ENCODE measurements at places on chromosomes 3 and 15.
A peak's percentile ranks its signal among the peaks of the same experiment; 100 is the strongest.

DNA sequence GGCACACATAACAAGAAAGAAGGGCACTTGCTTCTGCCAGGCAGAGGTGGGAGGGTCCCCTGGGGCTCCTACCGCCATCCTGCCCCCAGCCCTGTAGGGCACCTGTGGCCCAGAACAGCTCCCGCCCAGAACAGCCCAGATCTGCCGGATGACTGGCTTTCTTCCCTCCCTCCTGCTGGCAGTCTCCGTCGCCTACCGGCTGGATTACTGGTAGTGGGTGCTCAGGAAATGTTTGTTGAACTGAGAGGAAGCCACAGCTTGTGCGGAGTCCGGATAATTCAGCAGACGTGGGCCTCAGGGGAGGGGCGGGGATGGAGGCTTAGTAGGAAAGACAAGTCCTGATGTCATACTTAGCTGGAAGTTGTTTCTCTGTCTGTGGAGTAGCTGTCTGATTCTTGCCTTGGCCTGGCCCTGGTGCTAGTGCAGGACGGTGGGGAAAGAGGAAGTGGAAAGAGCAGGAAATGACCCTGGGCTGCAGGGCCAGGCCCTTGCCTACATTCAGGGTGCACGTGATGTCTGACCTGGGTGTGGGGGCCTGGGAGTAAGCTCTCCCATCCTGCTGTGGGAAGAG is 6.7 kb downstream of the CCDC9B start:
- peak; percentile 54 for DNase-seq

DNA sequence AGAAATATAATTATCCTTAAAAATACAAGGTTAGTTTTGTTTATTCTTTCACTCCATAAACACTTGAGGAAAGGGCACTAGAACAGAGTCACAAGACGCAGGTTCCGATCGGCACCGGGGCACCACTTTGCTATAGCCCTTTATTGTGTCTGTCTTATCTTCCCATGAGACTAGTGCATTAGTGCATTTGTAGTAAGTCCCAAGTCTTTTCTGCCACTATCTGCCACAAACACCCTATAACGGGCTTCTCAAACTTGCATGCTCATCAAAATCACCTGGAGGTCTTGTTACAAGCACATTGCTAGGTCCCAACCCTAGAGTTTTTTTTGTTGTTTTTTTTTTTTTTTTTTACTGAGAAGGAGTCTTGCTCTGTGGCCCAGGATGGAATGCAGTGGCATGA is 213.1 kb downstream of the FOXP1 start:
- DNase-seq: no peak

DNA sequence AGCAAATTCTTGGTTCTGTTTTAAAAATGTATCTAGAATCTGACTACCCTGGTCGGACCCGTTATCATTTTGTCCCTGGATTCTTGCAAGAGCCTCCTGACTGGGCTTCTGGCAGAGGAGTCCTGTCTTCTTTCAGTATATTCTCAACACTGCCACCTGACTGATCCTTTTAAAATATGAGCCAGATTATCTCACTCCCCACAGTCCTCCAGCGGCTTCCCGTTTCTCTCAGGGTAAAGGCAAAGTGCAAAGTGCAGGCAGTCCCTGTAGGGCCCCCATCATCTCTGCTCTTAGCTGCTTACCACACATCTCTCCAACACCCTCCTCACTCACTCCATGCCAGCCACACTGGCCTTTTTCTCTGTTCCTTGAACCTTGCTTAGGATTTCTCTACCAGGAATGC is 28.4 kb downstream of the CRTC3 start:
- peak; percentile 42 for DNase-seq

DNA sequence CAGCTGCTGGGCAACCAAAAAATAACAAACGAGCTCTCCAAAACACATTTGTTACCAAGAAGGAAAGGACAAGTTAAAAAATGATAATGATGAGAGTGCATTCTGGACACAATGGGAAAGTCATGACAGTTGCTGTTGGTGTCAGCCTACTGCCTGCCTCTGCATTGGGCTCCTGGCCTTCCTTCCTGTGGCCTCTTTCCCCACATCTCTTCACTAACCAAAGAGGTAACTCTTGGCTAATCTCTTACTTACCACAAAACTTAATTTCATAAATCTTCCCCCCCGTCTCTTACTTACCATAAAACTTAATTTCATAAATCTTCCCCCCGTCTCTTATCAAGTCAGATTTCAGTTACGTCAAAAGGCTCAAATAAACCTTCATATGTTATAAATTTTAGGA is 58.6 kb downstream of the AGTR1 start:
- DNase-seq: no peak

DNA sequence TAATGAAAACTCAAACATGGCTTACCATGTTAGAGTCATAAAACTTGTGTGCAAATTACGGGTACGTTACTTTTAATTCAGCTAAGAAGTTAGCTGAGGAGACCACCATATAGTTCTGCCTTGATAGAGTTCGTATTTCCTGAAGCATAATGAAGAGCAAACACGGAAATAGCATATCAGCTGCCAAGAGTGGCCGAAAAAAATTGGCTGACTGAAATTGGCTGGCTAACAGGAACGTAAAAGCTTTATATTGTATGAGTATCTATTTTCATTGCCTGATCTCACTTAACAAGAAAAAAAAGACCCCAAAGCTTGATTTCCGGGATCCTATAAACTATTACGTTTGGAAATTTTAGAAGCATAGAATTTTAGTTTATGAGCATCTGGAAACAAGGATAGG is 1222.9 kb downstream of the ZPLD1 start:
- peak; percentile 11 for DNase-seq

- DNase-seq: no peak
Observed at GRCh38 chr15:79954661-79955060, 16.3 kb downstream of the BCL2A1 start.

GRCh38 chr15:35618260-35619188 is 72.6 kb upstream of the DPH6 start:
- DNase-seq: no peak

GRCh38 chr15:31273258-31273941 is 53.2 kb upstream of the KLF13 start:
- DNase-seq: no peak

DNA sequence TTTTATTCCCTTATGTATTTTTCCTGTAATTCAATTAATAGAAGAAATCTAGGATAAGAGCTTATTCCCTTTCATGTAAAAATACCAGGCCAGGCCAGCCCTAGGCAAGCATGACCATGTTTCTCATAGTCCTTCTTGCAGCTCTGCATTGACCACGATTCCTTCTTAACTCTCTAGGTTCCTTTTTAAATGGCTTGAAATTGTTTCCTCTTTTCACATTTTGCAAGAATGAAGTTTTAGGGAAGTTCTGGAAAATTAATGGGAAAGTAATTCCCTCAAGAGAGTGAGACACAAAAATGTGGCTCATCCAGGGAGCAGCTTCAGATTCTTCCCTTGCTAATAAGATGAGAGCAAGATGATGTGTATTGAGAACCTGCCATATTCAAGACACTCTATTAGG is 116.5 kb upstream of the FGF7 start:
- no peak for DNase-seq

DNA sequence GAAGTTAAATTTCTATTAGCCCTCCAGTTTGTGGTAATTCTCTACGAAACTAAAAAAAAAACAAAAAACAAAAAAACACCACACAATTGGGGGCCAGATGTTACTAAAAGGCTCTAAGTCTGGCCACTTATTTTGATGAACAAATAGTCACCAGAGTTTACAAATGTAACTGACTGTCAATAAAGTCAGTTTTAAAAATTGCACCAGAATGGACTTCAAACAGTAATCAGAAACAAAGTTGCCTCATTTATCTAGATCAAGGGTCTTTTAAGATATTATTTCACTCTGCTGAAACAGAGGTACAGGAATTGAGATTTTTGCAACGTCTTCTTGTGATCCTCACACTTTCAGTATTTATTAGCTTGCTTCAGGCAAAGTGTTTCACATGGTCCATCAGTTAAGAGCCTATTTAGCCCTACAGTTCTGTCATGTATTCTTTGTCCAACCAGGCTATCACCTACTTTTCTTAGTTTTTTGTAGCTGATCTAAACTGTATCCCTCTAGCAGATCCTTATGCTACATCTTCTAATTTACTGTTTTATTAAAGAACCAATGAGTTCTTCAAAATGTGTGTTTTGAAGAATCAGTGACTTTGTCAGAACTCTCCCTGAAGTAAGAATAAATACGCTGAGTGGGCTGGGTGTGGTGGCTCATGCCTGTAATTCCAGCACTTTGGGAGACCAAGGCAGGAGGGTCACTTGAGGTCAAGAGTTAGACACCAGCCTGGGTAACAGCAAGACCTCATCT is 74.7 kb downstream of the ANKRD28 start:
- no peak for DNase-seq

DNA sequence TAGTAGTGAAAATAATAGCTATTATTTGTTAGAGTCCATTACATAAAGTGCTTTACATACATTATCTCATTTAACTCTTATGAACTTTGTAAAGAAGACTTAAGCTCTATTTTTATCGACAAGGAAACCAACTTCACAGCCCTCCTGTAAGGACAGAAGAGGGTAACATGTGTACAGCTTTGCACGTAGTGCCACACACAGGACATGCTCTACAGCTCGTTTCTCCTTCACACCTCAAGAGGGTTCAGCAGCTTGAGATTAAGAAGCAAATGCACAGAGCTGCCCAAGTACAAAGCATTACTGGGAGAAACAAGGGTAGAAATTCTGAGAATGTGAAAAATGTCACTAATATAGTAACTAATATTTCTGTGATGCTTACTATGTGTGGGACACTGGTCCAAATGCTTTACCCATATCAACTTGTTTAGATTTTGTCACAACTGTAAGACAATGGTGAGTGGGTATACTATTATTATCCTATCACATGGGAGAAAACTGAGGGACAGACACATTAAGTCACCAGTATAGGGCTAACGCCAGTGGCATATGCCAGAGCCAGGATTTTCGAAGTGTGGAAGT is 327.8 kb downstream of the CTNNB1 start:
- DNase-seq: no peak

GRCh38 chr15:51600114-51600513 is 22.5 kb downstream of the DMXL2 start:
- no peak for DNase-seq

DNA sequence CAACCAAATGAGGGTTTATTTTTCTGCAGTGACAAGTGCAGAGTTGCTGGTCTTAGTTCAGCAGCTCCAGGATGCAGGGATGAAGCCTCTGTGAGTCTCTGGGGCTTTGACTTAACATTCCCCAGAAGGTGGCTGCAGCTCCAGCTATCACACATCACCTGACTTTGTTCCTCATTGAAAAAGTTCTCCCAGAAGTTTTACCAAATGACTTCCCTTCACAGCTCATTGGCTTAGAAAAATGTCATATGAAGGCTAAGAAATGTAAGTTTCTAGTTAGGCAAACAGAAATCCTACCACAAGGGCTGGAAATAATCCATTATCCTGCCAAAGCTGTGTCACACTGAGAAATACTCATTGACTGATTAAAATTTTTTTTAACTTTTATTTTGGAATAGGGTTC is 184.9 kb downstream of the MINAR1 start:
- DNase-seq: no peak

DNA sequence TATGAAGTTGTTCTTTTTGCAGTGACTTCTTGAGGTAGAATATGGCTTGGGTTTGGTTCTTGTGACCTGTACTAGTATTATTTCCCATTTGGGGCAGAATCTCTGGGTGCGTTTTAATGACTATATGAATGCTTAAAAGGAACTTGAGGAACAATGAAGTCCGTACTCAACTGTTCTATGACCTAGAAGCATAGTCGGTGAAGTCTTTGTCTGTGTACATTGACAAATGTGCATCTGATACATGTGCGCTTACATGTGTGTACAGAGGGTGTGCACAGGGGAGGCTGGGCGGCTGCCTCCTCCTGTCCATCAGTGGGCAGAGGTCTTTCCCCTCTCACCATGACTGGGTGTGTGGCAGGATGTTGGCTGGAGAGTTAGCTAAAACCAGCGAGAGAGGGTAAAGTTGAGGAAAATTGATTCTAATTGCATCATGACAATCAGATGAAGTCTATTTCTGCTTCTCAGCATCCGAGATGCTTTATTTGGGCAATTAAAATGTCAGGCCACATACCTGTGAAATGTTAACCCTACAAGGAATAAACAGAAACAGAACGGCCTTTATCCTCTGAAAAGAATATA is 1.0 kb upstream of the NR2F2 start:
- no peak for DNase-seq

DNA sequence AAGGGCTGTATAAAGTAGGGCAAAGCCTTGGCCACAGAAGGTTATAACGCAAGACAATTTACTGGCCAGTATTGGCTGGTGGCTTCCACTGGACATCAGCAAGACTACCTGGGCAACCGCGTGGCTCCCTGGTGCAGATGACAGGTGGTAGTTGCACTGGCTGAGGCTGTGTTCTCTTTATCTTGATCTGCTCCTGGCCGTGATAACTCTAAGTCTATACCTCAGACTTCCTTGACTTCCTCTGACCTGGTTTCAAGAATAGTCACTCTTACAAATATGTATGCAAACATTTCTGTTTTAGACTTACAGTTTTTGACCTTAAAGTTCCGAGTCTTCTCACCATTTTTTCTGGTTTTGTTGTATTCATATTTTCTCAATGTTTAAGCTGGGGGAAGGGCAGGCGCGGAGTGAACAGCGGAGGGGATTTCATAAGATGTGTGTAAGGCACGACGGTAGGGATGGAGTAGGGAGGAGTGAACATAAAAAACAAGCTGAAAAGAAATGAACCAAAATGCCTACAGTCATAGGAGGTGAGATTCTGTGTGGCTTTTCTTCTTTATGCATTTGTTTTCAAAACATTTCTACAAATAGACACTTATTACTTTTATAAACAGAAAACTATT is 15.2 kb upstream of the TMEM212 start:
- no peak for DNase-seq

DNA sequence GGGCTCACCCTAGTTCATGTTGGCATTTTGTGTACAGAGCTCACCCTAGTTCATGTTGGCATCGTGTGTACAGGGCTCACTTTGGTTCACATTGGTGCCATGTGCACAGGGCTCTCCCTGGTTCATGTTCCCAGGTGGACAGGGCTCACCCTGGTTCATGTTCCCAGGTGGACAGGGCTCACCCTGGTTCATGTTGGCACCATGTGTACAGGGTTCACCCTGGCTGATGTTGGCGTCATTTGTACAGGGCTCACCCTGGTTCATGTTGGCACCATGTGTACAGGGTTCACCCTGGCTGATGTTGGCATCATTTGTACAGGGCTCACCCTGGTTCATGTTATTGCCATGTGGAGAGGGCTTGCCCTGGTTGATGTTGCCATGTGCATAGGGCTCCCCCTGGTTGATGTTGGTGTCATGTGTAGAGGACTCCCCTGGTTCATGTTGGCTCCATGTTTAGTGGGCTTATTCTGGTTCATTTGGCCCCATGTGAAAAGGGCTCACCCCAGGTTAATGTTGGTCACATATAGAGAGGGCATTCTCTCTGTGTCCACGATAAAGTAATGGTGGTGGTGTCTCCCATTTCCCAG is 31.7 kb upstream of the NR2C2 start:
- no peak for DNase-seq
